NAMALWA (cell line): ENCODE measurements at places on chromosomes 3 and 15.

DNA sequence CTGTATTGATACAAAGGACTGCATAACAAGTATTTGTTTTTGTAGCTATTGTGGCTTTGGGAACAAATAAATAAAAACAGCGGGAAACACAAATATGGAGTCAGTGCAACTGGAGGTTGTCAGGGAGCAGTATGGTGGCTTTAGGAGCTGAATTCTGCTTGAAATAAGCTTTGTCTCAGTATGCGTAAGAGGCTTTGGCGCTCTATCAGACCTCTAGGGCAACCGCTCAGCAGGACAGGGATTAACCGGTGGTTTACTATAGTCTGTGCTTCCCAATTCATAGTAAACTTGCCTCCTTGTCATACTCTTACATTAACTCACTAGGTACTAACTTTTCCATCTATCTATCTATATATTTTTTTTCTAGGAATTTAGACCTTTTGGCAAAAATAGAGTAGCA is 104.6 kb downstream of the ZIC1 start:
- no peak for DNase-seq

GRCh38 chr15:88378188-88378637 is 89.0 kb downstream of the MRPL46 start:
- no peak for DNase-seq

DNA sequence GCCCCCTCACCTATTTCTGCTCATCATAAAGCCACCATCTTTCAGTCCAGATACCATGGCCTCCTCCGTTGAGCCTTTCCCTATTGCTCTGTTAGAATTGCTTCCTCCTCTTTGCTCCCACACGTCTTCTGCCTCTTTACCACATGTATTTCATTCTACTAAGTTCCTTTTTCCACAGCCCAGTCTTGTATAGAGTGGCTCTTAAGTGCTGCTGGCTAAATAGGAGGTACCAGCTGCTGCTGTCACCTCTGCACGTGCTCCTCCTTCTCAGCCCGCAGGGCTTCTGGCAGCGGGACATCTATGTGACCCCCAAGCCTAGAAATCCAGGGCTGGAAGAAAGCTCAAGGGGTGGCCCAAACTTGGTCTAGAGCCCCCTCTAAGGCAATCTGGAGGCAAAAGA is 38.8 kb upstream of the PLXND1 start:
- DNase-seq: no peak

GRCh38 chr15:27903405-27903804 is 195.7 kb downstream of the OCA2 start:
- no peak for DNase-seq

- DNase-seq: no peak
Measured at GRCh38 chr3:143429628-143430514, 310.3 kb downstream of the CHST2 start.

GRCh38 chr3:23546181-23546580 is 259.6 kb upstream of the UBE2E1 start:
- DNase-seq: no peak

DNA sequence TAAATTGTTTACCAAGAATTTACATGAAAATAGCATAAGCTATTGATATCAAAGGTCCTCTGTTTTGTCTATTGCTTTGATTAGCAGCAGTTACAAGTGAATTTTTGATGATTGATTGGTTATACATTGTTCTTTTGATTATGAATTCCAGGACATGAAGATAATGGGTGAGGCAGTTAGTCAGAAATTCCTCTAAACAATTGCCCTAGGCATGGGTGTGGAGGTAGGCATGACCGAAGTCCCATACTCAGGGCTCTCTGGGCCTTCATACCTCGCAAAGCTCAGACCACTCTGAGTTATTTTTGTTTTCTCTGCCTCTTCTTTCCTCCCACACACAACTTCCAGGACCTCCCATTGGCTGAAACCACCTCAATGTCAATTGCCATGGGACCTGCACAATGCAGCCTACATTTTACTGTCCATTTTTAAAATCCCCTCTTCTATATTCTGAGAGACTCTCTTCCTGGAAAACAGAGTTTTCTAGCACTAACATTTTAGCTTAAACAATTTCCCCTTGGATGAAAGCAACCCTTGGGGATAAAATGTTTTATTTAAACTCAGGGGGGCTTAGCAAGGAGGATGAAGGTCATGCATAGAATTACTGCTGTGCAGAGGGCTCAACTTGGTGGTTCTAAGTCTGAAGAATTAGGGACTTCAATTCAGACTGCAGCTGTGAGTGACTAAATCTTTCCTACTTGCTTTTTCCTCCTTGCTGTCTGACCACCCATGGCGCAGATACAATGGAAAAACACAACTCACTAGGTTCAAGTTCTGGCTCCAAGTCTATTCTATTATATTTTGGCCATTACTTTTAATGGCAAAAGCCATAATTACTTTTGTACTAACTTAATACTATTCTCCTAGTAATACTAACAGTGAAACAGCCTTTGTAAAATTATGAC is 594.8 kb downstream of the NTRK3 start:
- no peak for DNase-seq

GRCh38 chr3:194522579-194523046 is 35.8 kb upstream of the ATP13A3 start:
- no peak for DNase-seq

GRCh38 chr3:87949189-87949878 is 109.5 kb downstream of the CGGBP1 start:
- no peak for DNase-seq

DNA sequence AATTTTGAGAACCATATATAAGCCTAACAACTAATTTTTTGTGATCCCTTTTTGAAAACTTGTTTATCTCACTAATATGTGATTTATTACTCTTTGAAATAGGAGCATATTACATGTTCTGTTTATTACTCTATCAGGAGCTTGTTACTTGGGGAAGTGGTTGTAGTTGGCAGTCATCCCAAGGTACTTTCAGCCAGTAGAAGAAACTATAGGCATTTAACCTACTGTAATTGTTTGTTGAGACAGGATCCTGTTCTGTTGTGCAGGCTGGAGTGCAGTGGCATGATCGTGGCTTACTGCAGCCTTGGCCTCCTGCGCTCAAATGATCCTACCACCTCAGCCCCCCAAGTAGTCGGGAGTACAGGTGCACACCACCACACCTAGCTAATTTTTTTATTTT is 195.6 kb downstream of the TCF12 start:
- no peak for DNase-seq

DNA sequence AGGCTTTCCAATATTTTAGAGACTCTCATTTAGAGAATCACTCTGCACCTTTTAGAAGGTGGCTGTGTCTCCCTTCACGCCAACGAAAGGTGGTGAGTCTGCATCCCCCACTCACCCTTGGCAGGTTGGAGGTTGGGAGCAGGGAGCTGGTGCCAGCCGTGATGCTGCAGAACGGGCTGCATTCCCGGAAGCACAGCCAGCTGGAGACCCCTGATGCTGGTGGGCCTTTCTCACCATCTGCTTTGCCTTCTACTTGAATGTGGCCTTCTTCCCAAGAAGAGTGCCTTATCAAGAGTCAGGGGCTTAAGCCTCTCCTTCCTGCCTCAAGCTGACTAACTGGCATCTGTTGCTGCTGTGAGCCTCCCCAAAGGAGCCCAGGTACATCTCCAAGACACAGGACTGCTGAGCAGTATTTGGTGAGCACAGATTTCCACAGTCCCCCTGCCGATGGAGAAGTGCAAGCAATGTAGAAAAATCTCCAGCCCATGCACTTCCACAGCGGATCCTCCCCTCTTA is 17.7 kb upstream of the HEG1 start:
- no peak for DNase-seq

DNA sequence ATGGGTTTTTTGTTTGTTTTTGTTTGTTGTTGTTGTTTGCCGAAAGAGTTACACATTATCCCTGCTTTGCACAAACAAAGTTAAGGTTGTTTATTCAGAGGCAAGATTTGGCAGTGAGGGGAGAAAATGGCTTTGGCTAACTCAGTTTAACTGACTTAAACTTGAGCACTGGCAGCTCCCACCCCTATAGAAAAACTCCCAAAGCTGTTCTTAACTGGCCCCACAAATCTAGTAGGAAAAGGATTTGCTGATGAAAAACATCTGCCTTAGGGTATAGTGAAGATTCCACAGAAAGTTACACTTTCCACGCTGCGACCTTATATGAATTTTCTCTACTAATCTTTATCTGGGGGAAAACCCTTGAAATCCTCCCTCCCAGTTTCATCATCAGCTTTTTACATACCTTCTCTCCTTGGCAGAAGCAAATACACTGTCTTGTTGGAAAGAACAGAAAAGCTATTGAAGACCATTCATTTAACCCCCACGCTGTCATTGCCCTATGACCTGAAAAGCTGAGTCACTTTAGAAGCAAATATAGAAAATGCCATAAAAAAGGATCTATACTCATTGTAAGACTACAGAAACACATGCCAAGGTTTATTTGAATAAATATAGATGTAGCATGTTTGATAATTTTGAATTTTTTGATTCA is 551.7 kb downstream of the NR2F2 start:
- DNase-seq: no peak

DNA sequence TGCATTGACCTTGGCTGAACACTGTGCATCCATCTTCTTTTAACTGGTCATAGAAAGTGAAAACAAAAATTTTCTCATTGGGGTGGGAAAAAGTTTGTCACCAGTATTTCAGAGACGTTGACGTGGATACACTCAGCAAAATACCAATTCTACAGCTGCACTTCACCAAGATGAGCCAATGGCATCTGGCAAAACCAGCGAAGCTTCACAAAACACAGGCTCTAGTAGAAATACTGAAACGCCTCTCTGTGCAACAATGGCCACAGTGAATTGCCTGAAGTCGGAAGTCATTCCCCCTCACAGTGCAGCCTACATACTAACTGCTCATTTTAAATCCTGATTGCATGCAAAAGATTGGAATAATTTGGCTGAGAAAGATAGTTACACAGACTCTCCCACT is 17.0 kb downstream of the PCYT1A start:
- DNase-seq: no peak

GRCh38 chr15:56425976-56426375 is 39.0 kb downstream of the MNS1 start:
- DNase-seq: no peak

DNA sequence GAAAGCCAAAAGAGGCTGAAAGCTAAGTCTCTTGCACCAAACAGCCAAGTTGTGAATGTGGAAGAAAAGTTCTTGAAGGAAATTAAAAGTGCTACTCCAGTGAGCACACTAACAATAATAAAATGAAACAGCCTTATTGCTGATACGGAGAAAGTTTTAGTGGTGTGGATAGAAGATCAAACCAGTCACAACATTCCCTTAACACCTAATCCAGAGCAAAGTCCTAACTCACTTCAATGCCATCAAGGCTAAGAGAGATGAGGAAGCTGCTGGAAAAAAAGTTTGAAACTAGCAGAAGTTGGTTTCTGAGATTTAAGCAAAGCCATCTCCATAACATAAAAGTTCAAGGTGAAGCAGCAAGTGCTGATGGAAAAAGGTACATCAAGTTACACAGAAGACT is 288.8 kb upstream of the RARB start:
- DNase-seq: no peak
